NCI-H524 (cell line): ENCODE measurements at places on chromosomes 5 and 9.

DNA sequence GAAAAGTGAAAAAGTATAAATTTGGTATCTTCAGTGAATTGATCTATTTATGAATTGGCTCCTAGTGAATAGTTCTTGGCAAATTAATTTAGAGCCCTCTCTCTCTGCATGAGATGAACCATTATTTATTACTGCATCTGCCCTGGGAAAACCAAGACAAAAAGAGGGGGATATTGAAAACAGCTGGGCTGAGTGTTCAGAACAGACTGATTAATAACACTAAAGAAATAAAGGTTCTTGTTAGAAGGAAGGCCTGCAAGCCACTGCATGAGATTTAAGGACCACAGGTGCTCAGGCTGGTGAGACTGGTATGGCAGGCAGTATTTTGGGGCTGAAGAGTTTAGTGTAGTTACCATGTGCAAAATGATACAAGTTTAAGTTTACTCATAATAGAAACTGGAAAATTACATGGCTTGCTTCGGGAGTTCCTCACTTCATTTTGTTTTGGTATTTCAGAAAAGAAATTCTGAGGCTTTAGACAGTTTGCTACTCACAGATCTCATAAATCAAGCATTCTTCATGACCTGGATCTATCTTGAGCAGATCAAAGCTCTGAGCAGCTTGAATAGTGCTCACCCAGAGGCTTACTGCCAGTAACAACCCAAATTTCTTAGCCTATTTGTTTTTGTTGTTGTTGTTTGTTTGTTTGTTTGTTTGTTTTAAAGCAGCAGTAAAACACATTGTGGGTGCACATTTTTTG lies 56.1 kb downstream of the KIAA1958 start:
- DNase-seq = no peak

- DNase-seq = no peak
These were observed 1.8 kb downstream of the SMC5 start for GRCh38 chr9:70260606-70261005.

- no peak for DNase-seq
These were observed 22.8 kb upstream of the FOXB2 start for GRCh38 chr9:76996700-76997099.

DNA sequence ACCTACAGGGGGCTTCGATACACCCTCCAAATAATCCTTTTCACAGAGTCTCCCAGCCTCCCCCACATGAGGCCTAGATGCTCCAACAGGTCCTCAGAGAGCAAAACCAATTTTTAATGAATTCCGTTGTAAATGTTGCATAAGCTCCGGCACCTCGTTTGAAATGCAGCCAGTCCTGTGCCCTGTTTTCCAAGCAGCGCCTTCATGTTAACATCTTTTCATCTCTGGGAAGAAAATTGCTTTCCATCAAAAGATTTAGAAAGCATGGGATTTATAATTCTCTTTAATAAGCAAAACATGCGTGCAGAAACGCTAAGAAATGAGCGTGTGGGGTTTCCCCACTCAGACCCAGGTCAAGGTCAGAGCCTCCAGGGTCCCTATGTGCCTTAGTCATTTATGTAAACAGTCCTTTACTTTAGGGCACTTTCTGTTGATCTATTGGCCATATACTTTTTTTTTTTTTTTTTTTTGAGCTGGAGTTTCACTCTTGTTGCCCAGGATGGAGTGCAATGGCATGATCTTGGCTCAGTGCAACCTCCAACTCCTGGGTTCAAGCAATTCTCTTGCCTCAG lies 177.5 kb upstream of the S1PR3 start:
- DNase-seq = no peak

DNA sequence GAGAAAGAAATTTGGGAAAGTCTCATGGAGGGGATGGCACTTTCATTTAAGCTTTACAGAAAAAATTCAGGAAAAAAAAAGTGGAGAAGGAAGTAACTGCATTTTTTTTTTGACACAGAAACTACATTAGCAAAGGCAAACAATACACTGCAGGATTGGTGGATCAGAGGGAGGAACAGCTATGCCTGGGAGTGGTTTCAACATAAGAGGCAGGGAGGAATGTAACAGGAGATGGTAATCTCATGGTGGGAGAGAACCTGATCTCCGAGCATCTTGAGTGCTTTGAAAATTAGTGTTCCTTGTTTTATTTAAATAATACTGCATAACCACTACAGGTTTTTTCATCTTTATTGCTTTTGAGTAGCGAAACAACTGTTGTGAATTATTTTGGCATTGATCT lies 249.4 kb downstream of the FAM170A start:
- DNase-seq = no peak
